Esophagus squamous epithelium (tissue), 5 donors: ENCODE measurements at places on chromosomes 6 and 20.

DNA sequence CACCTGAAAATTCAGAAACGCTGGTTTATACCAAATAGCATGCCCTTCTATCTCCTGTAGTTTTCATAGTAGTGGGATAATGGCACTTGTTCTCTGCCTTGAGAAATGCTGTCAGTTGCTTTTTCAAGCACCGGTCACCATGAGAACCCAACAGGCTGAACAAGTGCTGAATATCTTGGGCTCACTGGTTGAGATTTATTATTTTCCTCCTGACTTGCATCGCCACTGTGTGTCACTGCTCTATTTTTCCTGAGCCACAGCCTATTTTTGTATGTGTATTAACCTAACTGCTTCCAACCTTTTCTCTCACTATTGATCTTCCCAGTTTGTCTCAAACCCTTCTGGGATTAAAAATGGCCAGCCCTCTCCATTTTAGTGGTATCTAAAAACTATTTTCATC is 71.9 kb downstream of the OPN5 start:
- DNase-seq: no peak

GRCh38 chr6:125810445-125810844 is 19.7 kb downstream of the NCOA7 start:
- DNase-seq: no peak

DNA sequence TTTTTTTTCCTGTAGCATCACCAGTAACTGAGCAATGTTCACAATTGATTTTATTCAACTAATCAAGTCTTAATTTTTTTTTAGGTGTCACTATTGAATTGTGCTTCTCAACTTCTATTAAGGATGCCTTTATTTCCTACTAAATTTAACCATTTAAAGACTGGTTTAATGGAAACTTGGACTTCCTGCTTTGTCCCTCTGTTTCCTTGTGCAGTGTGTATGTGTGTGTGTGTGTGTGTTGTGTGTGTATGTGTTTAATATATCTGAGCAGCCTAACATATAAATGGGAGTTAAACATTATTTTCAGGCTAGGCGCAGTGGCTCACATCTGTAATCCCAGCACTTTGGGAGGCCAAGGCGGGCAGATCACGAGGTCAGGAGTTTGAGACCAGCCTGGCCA is 1.8 kb downstream of the SERPINB6 start:
- no peak for DNase-seq

- DNase-seq: no peak
Measured at GRCh38 chr6:156413154-156413553, 364.0 kb upstream of the ARID1B start.

DNA sequence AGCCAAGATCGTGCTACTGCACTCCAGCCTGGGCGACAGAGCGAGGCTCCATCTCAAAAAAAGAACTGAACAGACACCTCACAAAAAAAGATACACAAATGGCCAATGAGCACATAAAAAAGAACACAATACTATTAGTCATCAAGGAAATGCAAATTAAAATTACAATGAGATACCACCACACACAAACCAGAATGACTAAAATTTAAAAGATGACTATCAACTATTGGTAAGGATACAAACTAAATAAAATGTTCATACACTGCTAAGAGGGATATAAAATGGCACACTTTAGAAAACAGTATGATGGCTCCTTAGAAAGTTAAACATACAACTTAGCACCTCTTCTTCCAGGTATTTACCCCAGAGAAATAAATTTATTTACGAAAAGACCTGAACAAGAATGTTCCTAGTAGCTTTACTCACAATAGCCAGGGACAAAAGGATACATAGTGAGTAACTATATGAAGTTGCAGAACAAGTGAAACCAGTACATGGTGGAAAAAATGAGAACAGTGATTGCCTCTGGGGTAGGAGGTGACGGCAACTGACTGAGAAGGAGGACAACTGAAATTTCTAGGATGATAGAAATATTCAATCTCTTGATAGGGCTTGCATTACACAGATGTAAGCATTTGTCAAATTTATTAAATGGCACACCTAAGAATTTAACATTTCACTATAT is 53.2 kb downstream of the FAM8A1 start:
- no peak for DNase-seq

DNA sequence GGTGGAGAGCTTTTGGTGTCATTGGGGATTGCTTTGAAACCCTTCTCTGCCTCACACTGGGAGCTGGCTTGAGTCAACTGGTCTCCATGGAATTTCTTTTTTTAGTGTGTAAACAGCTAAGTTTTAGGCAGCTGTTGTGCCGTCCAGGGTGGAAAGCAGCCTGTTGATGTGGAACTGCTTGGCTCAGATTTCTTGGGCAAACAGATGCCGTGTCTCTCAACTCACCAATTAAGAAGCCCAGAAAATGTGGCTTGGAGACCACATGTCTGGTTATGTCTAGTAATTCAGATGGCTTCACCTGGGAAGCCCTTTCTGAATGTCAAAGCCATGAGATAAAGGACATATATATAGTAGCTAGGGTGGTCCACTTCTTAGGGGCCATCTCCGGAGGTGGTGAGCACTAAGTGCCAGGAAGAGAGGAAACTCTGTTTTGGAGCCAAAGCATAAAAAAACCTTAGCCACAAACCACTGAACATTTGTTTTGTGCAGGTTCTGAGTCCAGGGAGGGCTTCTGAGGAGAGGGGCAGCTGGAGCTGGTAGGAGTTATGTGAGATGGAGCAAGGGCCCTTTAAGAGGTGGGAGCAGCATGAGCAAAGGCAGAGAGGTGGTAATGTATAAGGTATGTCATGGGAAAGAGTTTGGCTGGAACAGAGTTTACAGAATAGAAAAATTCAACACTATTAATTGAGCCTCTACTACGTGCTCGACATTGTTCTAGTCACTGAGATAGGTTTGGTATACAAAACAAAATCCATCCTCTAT is 31.2 kb downstream of the SRSF3 start:
- DNase-seq: no peak

- DNase-seq: no peak
Measured at GRCh38 chr20:36367907-36368799, 62.0 kb downstream of the DLGAP4 start.

- no peak for DNase-seq
Measured at GRCh38 chr20:63212792-63213191, 3.1 kb downstream of the YTHDF1 start.

DNA sequence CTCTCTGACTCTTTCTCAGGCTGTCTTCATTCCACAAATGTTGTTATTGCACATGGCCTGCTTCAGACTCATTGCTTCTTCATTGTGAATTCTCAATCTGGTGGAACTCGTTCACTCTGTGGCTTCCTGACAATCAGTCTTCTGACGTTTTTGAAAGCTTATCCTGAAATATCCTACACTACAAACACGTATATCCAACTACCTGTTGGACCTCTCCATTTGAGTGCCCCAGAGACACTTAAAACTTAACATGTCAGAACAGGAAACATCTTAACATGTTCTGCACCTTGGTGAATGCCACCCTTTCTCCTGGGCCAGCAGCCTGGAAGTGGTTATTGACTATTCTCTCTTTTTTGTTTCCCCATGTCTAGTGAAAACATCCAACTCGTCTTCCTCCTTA is 50.8 kb downstream of the AIG1 start:
- DNase-seq: no peak

DNA sequence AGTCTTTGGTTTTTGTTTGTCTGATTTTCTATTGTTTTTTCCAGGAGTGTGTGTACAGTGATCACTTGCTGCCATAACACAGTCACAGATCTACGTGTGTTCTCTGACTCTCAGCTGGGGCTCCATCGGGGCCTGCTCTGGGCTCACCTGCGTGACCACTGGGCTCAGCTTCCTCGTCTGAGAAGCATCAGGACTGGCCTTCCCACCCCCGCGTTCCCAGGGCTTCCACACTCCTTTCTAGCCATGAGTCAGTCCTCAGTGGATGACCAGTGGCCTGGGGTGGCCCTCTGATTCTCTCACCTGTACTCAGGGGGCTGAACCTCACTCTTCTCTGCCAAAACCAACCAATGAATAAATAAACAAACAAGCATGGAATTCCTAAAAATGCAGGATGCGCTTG is 14.5 kb downstream of the THBS2 start:
- no peak for DNase-seq

DNA sequence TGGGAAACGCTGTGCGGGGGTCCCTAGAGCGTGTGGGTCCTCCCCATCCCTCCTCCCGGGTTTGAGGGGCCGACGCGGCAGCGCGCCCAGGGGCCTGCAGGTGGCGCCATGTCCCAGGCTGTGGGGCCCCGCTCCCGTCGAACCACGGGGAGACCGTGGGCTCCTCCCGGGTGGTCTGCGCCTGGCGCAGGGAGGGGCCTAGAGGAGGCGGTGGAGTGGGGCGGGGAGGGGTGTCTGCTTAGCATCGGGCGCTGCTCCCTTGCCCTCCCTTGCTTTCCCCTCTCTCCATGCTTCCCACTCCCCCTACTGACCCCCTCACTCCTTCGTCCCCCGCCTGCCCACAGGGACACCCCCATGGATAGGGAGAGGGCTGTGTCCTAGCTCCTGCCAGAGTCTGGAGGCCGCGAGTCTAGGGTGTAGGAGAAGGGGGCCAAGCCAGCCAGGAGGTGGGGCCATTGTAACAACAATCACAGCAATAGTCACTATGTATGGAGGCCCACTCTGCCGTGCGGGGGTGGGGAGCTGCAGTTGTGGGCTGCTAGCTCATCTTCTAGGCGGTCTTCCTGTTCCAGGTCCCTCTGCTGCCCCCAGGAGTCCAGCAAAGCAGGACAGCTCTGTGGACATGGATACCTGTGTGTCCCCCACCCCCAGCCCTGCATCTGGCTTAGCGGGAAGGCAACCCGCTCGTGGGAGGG is 51.7 kb downstream of the CHMP4B start:
- DNase-seq: no peak

GRCh38 chr20:9202420-9203080 is 133.7 kb downstream of the PLCB4 start:
- no peak for DNase-seq

DNA sequence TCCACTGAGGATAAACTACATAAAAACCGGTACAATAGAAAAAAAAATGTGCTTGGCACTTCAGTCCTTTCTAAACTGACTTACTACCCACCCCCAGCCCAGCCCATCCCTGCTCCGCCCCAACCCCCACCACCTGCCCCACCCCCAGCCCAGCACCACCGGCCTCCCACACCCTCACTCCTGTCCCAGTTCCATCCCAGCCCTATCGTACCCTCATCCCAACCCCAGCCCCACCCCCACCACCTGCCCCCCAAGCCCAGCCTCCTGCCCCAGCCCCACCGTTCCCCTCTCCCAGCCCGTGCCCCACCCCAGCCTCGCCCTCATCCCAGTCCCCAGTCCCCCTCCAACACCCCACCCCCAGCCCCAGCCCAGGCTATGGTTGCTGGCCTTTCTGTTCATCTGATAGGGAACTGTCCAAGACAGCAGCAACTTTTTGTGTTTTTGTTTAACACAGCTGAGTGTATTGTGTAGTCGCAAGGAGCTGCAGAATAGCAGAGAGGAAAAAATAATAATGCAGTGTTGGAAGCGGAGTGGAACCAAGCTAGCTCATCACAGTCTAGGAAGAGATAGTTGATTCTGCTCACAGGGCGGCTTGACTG is 61.9 kb downstream of the SASH1 start:
- DNase-seq: no peak

DNA sequence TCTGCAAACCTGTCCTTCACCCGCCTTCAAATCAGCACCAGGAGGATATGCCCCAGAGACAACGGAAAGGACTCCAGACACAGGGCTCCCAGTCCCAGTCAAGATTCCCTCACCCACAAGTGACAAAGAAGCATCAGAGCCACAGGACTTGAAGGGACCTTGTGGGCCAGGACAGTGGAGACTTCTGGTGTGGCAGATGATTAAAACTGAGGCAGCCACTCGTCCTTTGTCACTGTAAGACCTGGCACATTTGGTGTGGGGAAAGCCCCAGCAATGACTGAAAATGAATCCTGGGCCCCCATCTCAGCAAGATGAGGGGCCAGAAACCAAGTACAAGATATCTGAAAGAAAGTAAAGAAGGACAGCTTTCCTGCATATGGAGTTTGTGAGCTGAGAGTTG is 15.6 kb upstream of the GMPR start:
- no peak for DNase-seq

DNA sequence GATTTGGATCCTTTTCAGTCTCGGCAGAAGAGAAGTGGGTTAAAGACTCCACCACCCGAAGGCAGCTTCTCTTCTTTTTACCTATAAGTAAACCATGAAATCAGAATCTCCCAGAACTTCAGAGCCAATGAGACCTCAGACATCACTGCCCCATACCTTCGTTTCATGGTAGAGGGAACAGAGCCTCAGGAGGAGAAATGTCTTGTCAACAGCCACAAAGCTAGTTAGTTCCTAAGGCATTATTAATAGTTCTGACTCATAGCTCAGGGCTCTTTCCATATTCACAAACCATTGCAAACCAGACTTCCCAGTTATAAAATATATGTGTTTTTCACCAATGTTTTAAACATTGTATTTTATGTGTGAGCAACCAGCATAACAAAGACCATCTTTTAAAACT is 118.7 kb upstream of the RIPOR2 start:
- DNase-seq: no peak

- DNase-seq: no peak
Measured at GRCh38 chr6:34236131-34236442, 586 bp upstream of the HMGA1 start.

DNA sequence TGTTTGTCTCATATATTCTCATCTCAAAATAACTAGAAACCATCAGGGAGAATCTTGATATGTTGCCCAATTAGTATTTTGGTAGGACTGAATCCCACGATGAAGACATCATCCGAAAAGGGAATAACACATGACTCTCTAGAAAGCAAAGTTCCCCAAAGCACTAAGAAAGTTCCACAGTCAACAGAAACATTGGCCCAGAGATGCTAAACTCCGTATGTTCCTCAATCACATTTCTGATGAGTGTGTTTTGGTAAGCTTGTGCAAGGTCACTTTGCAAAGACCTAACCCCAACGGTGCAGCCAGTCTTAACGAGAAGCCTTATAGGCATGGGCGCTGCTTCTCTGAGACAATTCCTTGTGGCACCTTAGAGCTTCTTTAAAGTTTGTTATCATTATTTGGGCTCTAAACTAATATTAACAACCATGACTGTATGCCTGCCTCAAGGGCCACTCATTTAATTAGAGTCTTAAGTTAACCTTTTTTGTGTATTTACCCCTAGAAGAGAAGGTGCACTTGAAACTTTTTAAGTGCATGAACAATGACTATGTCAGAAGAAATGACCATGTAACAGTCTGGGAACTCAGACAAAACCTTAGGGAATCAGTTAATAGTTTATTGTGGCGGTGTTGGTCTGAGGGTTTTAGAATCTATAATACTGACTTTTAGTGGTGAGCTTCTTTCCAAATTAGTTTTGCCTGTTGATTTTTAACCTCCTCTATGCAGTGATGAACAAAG is 202.0 kb upstream of the RAB32 start:
- DNase-seq: no peak

DNA sequence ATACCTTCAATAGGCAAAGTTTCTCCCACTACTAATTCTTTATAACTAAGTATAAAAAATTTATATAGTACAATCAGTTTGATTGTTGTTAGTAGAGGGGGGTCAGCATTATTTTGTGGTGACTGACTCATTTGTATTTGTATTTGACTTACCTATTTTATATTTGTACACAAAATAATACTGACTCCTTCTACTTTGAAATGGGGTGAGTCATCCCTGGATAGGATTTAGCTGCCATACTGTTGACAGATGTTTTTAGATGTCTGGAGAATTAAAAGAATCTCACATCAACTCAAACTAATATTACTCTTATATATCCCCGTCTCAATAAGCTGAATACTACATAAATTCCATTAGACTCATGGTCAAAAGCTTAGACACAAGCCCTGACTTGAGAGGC is 114.9 kb downstream of the FRK start:
- no peak for DNase-seq
